ENCODE measurements at places on chromosomes 5 and 9.

DNA sequence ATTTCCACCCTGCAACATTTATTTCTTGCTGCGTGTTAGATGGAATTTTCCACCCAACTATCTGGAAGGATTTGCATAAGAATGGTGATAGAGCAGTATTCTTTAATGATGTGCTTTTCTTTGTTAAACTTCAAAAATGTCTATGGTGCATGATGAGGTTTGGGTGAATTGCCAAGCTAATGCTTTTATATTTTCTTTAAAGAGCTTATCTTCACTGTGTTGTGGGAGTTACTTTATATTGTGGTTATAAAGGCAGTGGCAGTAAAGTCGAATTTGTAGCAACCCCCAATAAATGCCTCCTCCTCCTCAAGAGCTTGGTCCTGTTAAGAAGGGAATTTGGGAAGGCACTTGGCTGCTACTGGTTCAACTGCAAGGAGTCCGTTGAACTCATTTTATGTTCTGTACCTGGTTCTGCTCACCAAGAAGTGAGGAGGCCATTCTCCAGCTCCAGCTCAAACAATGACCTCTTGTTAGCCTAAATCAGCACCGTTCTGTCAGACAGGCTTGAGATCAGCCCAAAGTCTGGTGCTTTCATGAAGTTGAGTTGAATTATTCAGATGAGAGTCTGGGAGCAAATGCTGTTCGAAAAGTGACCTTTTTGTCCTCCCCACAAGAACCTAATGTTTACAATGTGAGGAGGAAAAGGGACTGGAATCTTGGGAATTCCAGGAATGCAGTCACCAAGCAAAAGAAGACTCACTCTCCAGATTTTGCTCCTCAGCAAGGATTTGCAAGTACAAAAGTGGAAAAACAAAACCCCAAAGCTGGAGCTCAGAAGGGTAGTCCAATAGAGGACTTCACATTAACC, 217.0 kb downstream of the TMEM38B start:
- no peak for DNase-seq

GRCh38 chr5:116475338-116475737, 99.3 kb downstream of the SEMA6A start:
- DNase-seq: no peak

DNA sequence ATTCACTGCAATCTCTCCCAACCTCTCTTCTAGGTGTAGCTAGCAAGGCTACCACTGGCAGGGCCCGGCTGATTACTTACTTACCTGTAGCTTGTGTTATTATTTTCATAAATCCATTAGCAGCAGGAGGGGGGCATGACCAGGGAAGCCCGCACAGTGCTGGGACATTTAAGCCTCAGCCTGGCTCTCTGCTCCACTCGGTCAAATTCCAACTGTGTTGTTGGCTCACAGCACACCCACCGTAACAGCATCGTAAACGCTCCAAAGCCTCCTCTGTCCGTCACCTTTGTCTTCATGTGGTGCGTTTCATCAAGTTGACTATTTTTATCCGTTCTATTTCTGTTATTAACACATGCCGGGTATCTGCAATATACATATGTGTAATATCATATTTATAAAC, 264.7 kb downstream of the NSG2 start:
- no peak for DNase-seq

DNA sequence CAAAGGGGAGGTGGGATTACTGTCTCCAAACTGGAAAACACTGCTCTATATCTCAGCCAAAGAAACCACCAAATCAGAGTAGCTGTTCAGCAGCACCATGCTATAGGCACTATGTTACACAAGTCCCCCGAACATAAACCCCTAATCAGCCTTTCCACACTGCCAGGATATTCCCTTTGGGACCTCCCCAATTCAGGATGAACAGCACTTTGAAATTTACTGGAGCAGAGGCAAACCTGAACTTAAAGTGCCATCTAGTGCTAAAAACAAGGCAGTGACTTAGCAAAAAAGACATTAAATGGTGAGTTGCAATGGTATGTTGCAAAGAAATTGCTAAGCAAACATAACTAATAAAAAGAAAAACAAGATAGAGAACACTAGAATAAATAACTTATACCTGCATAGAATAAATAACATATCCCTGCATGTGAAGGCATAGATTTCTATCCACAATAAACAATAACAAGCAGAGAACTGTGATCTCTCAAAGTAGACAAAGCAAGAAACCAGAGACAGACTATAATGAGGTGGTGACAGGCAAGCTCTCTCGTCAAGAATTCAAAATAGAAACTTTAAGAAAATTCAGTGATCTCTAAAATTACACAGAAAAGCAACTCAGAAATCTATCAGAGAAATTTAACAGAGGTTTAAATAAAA, 584.4 kb upstream of the ACO1 start:
- DNase-seq: peak; percentile 65

DNA sequence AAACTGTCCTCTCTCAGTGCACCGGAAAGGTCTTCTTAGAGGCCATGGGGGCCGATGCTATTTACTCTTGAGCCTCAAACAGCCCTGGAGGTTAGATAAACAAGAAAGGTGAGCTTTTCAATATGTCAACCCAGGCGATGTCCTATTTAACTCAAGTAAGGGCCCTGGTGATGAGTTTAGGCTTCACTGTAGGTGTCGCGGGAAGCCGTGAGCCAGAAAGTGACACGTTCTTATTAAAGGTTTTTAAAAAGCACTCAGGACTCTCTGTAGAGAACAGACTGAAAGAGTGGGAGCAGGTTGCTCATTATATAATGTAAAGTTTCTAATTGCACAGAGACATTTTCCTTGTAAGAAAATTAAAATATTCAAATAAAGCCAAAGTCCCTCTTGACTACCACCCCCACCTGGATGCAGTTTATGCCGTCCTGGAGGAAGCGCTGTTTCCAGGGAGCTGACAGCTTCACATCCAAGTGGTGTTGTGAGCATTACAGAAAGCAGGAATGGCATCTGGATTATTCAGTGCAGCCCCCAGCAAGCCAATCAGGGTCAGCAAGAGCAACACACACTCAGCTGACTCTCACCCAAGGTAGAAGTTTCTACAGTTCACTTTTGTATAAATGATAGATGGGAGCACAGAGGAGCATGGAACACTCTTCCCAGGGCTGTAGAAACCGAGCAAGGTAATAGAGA, 280.3 kb downstream of the DRD1 start:
- no peak for DNase-seq

GRCh38 chr5:10602031-10602806, 38.3 kb downstream of the ANKRD33B start:
- DNase-seq: no peak

GRCh38 chr5:156991714-156992113, 28.7 kb upstream of the TIMD4 start:
- DNase-seq: peak; percentile 10

- DNase-seq: no peak
Observed at GRCh38 chr9:110622368-110622767, 42.8 kb upstream of the SVEP1 start.

DNA sequence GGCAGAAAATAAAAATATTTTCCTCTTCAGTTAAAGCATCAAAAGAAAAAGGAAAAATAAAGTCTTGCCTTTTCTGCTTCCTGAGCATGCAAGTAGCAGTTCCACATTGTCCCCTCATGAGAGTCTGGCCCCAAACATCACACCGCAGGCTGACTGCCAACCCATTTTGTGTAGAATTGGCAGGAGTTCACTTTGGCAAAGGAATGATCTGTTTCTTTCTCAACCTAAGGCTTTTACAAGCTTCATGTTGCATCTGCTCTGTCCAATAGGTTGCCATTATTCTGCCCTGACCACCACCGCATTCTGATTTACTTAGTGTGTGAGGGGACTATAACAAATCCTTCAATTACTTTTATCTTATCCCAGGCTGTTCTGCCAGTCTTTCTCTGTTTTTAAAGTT, 249.5 kb downstream of the ISL1 start:
- no peak for DNase-seq

GRCh38 chr5:171369056-171369455, 18.6 kb upstream of the NPM1 start:
- no peak for DNase-seq

DNA sequence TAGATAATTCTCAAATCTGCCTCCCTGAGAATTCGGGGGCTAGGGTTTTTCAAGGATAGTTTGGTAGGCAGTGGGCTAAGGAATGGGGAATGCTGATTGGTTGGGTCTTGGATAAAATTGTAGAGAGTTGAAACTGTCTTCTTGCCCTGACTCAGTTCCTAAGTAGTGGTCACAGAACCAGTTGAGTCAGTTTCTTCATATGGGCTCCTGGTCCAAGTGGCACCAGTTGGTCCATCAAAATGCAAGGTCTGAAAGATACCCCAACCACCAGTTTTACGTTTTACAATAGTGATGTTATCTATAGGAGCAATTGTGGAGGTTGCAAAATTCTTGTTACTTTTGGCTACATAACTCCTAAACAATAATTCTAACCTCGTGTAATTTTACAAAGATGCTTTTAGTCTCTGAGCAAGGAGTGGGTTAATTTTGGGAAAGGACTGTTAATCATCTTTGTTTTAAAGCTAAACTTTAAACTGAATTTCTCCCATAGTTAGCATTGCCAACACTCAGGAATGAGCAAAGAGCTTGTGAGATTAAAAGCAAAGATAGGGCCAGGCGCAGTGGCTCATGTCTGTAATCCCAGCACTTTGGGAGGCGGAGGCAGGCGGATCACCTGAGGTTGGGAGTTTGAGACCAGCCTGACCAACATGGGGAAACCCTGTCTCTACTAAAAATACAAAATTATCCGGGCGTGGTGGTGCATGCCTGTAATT, 7.7 kb downstream of the CDK7 start:
- DNase-seq: no peak

- DNase-seq: no peak
Observed at GRCh38 chr9:113511856-113512761, 48.6 kb downstream of the RGS3 start.

- no peak for DNase-seq
Observed at GRCh38 chr5:136040746-136041415, 12.1 kb downstream of the TGFBI start.
